Activated CD8-positive, alpha-beta memory T cell treated with anti-CD3 and anti-CD28 coated beads for 36 hours (primary cell): ENCODE measurements at places on chromosomes 6 and 20. TPM values are rescaled to one million over a fixed set of nuclear protein-coding genes. Genes with fewer than 3 reads are reported as not detected.

PACRG gene
- total RNA-seq: not detected

SLC17A3 gene
- total RNA-seq: not detected

PTCRA gene
- not detected for total RNA-seq

CPNE5 gene
- 0.36 TPM for total RNA-seq

EDN1 gene
- total RNA-seq: not detected

RBM12 gene
- 121 TPM for total RNA-seq
